ENCODE measurements at places on chromosomes 1 and 21. TPM values are rescaled to one million over a fixed set of nuclear protein-coding genes. Genes with fewer than 3 reads are reported as not detected.

The RBM11 gene
- total RNA-seq: not detected

The CEP170 gene
- 205 TPM for total RNA-seq

The RNF186 gene
- total RNA-seq: not detected

The CCDC27 gene
- total RNA-seq: not detected

The OR2L8 gene
- 0.31 TPM for total RNA-seq

The LRP8 gene
- 24.2 TPM for total RNA-seq

The NBPF26 gene
- total RNA-seq: 2.4 TPM

The CLDN17 gene
- not detected for total RNA-seq

The OTUD3 gene
- 1.8 TPM for total RNA-seq

The DAP3 gene
- total RNA-seq: 35.5 TPM

The CCDC30 gene
- total RNA-seq: 1.1 TPM

The SLAMF9 gene
- total RNA-seq: not detected

The DCST2 gene
- total RNA-seq: 0.13 TPM

The POLR3C gene
- total RNA-seq: 20.1 TPM

The TGFBR3 gene
- 22.3 TPM for total RNA-seq

The AGBL4 gene
- 0.19 TPM for total RNA-seq

The TSACC gene
- total RNA-seq: 0.32 TPM

The OLFML3 gene
- total RNA-seq: 18.5 TPM

The GJA4 gene
- 2.6 TPM for total RNA-seq

The CHI3L2 gene
- total RNA-seq: not detected

The RGS16 gene
- total RNA-seq: 3.9 TPM

The UBE2J2 gene
- 35.9 TPM for total RNA-seq

The LORICRIN gene
- total RNA-seq: not detected

The TMEM54 gene
- 10.0 TPM for total RNA-seq

The PDZK1IP1 gene
- 0.16 TPM for total RNA-seq

The TMEM240 gene
- total RNA-seq: 2.1 TPM

The PRELP gene
- not detected for total RNA-seq

The CENPF gene
- 29.5 TPM for total RNA-seq

The MCOLN3 gene
- not detected for total RNA-seq

The SEMA4A gene
- 0.16 TPM for total RNA-seq

The MTHFR gene
- 18.1 TPM for total RNA-seq

Data from bladder microvascular endothelial cell (primary cell).